Stimulated activated CD4-positive, alpha-beta T cell treated with anti-CD3 and anti-CD28 coated beads, Interleukin-1b, Interleukin-23, amount 100 ng/mL, for 4 hours (primary cell): ENCODE measurements at places on chromosomes 1 and 21.

GRCh38 chr1:31596737-31597097 lies 20.4 kb downstream of the TINAGL1 start:
- DNase-seq: no peak

DNA sequence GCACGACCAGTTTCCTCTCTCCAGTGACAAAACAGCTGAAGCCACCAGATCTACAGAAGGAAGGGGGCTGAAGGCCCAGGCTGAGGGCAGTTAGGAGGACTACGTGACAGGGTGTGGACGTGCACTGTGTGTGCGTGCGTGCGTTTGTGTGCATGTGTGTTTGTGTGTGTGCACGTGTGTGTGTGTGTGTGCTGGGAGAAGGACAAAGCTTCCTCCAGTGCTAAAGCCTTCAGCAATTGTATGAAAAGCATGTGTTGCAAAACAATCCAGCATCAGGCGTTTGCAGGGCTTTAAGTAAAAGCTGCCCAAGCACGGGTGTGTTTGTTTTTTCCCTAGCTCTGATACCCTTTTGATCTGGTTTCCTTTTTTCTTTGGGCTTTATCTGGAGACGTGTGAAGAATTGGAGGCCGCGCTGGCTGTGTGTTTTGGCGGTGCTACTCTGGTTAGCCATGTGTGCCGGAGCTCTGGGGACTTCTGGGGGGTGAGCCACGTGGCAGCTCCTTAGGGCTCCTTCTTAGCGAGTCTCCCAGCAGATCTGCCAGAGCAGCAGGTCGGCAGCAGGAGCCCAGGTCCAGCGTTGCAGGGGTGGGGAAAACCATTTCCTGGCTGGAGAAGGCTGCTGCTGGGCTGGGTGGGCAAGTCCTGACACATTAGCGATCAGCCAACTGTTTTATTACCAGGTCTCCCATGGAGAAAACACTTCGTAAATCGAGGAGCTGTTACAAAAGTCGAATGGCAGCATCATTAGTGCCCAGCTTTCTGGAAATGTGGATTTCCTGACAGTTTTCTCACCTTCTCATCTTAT lies 73.4 kb downstream of the UCK2 start:
- DNase-seq: no peak

GRCh38 chr1:50651476-50652263 lies 228.4 kb upstream of the DMRTA2 start:
- no peak for DNase-seq

DNA sequence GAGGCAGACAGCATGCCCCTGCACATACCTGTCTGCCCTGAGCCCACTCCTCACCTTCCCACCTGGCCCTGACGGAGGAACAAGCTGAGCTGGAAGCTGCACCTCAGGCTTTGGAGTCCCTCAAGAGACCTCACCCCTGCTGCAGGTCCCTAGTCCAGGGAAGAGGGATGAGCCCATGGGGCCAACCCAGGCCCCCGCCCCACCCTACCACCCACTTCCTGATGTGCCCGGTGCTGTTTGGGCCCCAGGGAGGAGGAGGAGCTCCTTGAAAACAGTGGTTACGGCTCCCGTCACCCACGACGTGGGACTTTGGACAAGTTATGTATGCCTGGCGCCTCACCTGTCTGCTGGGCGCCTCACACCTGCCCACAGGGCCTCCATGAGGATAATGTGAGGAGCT lies 250.2 kb downstream of the NPHP4 start:
- DNase-seq: no peak

GRCh38 chr21:42258150-42258884 lies 39.4 kb downstream of the ABCG1 start:
- DNase-seq: peak; percentile 79

DNA sequence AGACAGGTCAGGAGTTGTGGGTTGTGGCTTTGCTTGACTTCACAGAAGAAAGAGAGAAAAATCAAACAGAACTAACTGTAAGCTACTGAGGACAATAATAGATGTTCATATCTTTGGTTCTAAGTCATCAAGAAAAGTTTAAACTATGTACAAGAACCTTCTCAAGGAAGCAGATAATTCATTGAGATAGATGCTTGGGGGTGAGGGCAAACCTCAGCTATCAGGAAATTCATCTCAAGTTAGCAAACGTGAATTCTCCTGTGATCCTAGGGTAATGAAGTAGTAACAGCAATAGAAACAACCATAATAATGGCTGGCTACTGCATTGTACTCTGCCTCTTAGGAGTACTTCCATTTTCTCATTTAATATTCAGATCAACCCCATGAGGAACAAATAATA lies 506.2 kb downstream of the PLPP3 start:
- DNase-seq: no peak

DNA sequence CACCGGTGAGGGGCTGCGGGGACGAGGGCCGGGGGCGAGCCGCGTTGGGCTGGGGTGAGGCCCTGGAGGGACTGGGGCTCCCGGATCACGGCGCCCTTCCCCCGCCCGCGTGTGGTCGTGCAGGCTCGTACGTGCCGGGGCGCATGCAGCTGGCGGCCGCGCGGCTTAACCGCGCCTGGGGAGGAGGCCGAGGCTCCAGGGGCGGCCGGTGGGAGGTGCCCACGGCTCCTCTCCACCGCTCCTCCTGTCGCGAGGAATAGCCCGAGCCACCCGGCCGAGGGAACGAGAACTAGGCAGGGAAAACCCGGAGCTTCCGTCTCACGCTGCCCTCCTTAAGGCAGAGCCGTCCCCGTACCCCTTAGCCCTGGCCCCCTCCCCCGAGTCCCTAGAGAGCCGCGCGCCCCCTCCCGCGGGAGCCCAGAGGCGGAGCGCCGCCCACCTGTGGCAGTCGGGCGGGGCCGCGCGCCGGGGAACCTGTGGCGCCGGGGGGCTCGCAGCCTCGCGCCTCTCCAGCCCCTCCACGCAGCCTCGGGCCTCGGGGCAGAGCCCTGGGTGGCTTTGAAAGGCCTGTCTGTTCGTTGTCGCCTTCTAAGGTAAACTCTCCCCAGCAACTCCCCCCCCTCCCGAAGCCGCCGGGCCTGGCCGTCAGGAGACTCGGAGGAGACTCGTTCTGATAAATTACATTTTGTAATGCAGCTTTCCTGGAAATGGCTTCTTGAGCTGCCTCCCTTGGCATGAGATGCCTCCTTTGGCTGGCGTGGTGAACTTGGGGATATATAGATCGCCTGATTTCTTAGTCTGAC lies 746 bp downstream of the AK4 start:
- peak; percentile 11 for DNase-seq

GRCh38 chr1:156645056-156645455 lies 3.1 kb downstream of the BCAN start:
- DNase-seq: no peak

GRCh38 chr1:60886793-60887331 lies 195.5 kb upstream of the NFIA start:
- DNase-seq: no peak

GRCh38 chr1:28591708-28592320 lies at the start of gene RAB42:
Gene RAB42 (plus strand): TSS chr1:28592265. CDS start chr1:28592512, 247 bp downstream.
- no peak for DNase-seq

- DNase-seq: no peak
These were observed 2.2 kb downstream of the IKBKE start for GRCh38 chr1:206472454-206472853.

DNA sequence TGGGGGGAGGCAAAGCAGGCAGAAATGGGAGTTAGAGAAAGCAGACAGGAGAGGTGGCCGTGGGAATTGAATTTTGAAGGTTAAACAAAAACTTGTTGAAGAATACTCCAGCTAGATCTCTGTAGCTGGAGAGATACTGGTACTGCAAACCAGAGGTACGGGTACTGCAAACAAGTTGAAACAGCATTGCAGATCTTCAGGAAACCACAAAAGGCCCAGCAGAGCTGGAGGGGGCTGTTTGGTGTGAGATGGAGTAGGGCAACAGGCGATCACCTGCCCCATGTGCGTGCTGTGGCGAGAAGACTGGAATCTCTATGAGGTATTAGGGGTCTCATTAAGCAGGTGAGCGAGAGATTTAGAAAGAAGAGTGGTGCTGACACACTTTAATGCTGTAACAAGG lies 77.7 kb upstream of the RGS4 start:
- DNase-seq: no peak

DNA sequence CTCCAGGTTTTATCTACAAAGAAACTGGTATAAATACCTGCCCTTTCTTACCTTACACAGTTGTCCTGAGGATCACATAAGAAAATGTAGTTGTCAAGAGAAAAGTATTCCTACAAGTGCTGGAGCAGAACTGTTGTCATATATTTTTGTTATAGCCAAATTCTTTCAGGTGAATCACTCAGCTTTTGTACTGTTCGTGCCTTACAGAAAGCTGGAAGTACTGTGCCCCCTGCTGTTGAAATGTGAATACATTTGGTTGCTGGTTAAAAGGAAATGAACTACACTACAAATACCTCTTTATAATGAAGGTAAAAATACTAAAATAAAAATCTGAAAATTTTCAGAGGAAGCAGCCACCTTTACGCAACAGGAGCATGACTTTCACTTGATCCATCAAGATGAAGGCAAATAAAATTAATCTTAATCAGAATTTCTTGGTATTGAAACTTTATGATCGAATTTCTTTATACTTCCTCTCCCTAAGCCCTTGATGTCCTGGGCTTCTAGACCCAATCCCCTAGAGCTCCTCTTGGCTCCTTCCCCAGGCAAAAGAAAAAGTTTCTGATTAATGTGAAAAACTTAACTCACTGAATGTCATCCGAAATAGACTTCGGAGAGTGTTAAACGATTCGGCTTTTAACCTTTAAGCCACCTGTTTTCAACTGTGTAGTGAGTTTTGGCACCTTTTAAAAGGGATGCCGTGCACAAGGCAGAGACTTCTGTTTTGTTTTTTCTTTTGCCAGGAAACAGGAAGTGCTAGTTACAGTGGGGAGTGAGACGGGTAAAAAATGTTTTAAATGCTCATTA lies 12.5 kb downstream of the CHML start:
- peak; percentile 43 for DNase-seq

GRCh38 chr1:239387304-239388158 lies 1.2 kb downstream of the CHRM3 start:
- DNase-seq: no peak

DNA sequence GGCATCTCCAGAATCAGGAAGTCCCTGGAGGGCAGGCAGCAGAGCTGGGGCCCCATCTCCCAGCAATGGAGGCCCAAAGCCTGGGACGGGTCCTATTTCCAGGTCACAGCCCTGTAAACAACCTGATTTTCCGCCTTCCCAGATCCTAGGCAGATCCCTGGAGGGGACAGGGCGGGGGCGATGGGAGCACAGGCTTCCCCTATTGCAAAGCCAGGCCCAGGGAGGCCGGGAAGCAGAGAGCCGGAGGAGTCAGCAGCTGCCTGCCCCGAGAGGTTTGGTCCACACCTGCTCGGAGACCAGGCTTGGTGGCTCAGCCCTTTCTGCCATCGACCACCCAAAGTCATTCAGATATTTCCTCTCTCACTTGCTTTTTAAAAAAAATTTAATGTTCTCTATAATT lies 29.2 kb downstream of the CASZ1 start:
- no peak for DNase-seq

- no peak for DNase-seq
These were observed 60.5 kb downstream of the GLIS1 start for GRCh38 chr1:53678507-53678906.

DNA sequence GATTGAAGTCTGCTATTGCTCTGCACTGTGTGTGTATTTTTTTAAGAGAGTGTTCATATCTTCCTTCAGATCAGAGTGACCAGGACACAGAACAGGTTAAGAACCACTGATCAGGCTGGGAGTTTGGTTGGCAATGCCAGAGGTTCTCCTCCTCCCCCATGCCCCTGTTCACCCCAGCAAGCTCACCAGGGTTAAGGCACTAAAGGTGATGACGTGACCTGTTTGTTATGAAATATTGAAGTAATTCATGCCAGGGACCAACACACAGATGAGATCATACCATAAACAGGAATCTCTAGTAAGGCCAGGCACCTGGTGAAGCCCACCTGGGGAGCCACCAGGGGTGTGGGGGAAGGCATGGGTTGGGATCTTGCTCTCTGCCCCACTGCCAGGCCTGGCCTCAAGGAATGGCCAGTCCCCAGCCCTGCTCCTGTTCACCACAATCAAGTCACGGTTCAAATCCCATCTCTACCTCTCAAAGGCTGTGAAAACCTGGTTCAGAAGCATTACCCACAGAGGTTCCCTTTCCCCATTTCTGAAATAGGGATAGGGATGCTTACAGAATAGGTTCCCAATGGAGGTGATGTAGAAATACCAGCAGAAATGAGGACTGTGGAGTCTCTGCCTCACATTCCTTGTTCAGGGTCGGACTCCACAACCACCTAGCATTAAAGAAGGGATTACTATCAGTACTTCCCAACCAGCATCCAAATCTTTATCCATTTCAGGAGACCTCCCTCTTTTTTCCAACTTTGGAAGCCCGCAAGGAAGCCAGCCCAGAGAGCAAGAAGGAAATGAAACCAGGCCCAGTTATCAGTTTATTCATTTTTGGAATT lies 2.4 kb downstream of the ID3 start:
- no peak for DNase-seq

GRCh38 chr1:206794294-206794908 lies 22.1 kb upstream of the IL10 start:
- DNase-seq: peak; percentile 39

DNA sequence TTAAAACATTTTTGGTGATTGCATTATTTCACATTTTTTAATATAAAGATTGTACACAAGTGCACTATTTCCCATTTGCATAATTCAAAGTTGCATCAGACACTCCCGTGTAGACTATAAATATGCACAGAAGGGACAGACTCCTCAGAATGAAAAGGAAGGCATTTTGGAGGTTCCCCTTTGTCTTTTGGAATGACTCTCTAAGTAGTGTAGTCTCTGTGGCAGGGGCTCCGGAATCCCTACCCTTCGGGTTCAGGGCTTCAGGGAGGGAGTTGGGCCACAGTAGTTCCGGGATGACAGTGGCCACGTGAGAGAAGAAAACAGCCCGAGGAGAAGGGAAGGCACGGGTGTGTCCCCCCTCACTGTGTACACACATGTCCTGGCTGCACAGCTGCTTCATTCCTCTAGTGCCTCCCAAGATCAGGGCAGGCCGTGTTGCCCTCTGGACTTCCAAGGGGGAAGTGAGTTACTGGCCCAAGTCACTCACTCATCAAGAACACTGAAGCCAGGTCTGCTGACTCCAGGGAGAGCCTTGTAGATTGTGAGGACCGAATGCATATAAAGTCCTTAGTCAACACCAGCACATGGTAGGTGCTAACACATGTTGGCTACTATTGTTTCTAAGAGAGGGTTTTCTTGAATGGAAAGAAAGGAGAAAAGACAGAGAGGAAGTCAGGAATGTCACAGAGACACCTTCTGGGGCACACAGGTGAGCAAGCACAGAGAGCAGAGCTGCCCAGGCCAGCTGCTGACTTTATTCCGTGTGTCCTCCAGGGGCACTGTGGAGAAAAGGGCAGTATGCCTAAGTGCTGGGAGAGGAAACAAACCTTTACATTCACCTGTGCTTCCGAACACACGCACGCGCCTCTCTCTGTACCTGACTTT lies 39.8 kb downstream of the LHX4 start:
- DNase-seq: no peak

DNA sequence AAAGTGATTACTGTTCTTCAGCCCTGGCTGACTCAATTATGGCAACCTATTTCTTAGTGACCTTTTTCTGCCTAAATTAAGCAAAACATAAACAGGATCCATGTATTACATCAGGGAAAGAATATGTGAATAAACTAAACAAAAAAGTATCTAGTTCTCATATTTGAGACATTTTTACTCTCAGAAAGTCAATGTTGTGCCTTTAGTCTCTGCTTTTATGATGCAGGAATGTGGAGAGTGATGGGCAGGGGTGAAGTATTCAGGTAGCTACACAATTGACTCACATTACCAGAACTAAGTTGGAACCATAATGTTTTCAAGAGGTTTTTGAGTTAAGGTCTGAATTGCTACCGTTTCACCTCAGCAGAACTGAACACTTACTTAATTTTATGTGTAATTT lies 462.7 kb upstream of the CXADR start:
- no peak for DNase-seq
